ENCODE measurements at places on chromosomes 4 and X. TPM values are rescaled to one million over a fixed set of nuclear protein-coding genes. Genes with fewer than 3 reads are reported as not detected.

DNA sequence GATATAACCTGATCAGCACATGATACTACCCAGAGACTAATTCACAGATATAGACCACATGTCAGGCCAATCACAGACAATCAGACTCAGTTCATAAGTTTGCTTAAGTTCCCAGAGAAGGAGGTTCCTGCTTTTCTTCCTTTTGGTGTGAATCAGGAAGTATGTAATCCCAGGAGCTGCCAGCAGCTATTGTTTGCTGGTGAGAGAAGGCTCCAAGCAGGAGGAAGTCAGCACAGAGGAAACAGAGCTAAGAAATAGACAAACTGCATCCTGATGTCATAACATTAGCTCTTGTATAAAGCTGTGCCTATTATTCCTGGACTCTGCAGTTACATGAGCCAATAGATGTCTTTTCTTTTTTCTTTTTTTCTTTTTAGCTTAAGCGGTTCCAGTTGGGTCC, 50.9 kb downstream of the UCHL1 start:
- no peak for DNase-seq

DNA sequence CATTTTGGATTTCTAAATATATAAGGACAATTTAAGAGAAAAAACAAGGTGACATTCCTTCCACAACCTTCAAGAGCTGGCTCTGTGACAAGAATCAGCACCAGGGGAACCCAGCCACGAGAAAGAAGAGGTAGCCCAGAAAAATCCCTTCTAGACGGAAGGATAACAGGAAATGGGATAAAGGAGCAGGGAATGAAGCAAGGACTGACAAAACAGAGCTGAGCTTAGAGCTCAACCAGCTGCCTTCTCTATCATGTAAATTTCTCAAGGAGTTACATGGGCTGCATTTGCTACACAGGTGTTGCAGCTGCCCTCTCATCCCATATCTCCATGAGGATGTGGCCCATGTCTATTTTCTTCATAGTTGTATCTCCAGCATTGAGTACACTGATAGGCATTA, 154.2 kb upstream of the PRDX4 start:
- DNase-seq = no peak

CTAG2 gene
- total RNA-seq = not detected

NDST3 gene
- total RNA-seq = 0.57 TPM

HMX1 gene
- total RNA-seq = not detected
